Cardiac fibroblast (primary cell): ENCODE measurements at places on chromosomes 5 and 9.

DNA sequence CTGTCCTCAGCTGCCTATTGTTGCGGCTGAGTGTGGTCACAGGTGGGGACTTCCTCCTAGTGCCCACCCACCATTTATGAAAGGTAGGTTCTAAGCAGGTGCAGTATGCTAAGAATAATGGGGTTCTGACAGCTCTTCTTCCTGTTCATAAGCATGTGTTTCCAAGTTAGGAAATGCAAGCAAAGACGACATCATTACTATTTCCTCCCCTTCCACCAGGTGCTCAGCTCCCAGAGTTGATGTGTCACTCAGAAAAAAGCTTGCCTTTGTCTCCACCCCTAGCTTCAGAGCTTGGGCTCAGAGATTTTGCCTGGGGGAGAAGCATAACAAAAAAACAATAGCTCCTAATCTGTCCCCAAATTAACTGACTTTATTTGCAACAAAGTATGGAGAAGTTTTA, 1076.7 kb downstream of the NR2F1-AS1 start:
- no peak for DNase-seq

GRCh38 chr5:167820101-167820990, 471.1 kb upstream of the WWC1 start:
- no peak for DNase-seq

GRCh38 chr5:135604056-135604455, 25.3 kb upstream of the CXCL14 start:
- no peak for DNase-seq

DNA sequence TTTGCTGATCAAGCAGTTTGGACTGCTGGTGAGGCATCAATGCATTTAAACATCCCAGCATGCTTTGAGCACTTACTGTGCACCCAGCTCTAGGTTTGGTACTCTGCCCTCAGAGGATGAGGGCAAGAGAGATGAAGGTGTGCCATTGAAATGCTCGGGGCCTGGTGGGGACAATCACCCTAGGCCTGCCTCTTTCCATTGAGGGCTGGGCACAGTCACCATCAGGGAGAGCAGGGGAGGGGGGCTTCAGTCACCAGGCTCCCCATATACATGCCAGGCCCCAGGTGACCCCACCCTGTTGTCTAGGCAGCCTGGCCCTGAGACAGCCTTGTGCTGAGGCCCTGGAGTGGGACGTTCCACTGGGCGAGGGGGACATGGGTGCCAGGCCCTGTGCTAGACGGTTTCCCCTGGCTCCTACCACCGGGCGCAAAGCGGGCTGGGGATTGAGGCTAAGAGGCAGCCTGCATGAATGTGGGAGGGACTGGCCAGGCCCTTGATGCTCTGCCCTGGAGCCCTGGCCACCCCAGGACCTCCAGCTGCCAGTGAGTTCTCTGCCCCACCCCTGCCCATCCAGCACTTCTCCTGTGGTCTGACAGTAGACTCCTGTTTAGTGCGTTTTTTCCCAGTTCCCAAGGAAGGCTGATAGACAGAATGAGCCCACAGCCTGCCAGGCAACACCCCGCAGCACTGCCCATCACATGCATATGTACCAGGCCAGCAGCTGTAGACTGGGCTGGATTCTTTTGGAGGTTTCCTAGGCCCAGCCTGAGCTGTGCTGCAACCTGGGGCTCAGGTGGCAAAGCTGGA, 18.9 kb downstream of the TCF7 start:
- no peak for DNase-seq

DNA sequence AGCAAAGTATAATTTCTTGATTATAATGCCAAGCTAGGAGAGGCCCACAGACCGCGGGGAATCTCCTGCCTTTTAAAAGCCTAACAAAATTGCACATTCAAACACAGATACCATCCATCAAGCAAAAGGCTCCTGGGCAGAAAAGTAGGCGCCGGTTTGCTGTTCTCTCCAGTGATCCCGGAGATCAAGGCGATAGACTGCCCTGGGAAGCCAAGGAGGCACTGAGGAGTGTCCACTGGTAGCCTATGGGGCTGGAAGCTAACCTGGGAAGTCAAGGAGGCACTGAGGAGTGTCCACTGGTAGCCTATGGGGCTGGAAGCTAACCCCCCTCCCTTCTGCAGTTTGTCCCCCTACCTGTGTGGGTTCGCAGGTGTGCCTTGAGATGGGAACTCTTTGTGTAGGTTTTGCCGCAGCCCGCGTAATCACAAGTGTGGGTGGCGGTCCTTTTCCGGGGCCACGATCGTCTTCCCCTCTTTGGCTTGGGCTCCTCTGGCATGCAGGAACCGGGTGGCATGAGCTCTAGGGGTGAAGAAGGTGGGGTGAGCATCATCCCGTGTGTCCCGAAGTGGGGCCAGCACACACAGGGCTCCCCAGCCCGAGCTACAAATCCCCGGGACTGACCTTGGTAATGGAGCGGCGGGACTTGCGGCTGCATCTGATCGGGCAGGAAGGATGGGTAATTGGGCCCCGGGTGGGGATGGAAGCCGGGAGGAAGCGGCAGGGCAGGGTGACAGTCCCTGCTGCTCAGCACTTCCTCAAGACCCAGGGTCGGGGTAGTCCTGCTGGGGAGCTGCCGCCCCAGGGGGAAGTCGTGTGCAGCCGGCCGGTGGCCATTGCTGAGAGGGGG, 2.7 kb downstream of the KLF4 start:
- DNase-seq = no peak

DNA sequence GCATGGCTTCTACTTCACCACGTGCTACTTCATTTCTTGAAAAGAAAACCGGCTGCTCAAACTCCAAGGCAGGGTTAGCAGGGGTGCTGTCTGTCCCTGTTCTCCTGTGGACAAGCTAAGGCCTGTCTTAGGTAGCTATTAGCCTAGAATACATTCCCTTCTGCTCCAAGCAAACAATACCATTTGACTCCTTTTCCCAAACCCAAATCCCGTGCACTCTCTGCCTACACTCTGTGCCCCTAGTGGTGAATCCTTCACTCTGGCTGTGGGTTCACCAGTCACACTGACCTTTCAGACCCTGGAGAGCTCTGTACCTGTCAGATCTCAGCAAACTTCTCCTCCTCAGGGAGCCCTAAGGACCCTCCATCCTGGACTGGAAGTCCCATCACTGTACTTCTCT, 211.6 kb downstream of the SLIT3 start:
- no peak for DNase-seq

DNA sequence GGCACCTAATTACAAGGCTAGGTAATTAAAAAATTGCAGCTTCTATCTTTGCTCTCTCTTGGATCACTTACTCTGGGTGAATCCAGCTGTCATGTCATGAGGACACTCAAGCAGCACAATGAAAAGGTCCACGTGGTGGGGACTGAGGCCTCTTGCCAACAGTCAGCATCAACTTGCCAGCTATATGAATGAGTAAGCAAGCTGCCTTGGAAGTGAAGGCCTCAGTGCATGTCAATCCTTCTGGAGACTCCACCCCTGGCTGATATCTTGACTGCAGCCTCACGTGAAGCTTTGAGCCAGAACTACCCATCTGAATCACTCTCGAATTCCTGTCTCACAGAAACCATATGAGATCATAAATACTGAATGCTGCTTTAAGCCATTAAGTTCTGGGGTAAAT, 140.5 kb downstream of the SNX18 start:
- peak; percentile 82 for DNase-seq

GRCh38 chr5:145792840-145793239, 42.3 kb downstream of the PRELID2 start:
- DNase-seq = no peak

DNA sequence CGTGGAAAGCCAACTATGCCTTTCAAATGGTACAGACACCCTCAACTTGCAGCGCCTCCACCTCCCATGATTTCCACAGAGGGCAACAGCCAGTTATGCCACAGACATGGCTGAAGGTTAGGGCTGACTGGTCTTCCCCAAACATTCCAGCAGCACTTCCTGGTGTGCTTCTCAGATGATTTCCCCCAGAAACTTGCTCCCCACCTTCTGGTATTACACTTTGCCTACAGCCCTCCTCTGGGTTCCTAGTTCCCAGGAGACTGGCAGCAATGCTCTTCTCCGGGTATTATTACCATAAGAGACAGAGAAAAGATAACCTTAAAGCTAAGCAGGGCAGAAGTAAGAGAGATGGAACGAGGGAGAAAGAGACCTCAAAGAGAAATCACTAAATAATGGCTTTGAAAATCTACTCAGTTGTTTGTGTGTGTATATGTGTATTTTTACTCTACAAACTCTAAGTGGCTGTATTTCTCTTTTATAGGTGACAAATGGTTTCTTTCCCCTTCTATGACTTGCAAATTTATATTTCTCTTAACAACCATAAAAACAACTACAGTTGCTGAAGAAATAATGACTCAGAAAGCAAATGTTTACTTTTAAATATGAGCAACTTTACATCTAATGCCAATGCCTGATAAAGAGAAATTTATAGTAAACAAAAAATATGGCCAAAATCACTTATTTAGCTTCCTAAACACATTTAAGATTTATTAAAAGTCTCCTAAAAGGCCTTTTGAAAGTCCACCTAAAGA, 133.8 kb downstream of the PDE4D start:
- peak; percentile 54 for DNase-seq

DNA sequence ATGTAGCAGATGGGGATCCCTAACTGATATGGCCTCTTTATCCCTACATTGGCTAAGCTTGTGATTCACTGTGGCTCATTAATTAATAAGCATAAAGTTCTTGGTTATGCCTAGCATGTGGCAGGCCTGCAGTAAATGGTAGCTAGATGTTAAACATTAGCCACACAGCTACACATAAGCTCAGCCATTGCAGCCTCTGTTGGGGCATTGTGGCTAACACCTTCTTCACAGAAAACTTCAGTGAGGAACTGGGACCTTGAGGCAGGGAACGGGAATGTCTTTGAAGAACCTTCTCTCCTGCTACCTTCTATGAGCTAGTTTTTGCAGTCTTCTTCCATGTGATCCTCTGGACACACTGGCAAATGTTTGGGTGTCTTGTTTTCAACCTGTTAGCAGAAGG, 338.2 kb downstream of the NTRK2 start:
- no peak for DNase-seq

- peak; percentile 47 for DNase-seq
These were observed 2.5 kb downstream of the ACER2 start for GRCh38 chr9:19411316-19411715.

- DNase-seq = peak; percentile 99
These were observed 54.1 kb upstream of the ABL1 start for GRCh38 chr9:130780865-130781504.

DNA sequence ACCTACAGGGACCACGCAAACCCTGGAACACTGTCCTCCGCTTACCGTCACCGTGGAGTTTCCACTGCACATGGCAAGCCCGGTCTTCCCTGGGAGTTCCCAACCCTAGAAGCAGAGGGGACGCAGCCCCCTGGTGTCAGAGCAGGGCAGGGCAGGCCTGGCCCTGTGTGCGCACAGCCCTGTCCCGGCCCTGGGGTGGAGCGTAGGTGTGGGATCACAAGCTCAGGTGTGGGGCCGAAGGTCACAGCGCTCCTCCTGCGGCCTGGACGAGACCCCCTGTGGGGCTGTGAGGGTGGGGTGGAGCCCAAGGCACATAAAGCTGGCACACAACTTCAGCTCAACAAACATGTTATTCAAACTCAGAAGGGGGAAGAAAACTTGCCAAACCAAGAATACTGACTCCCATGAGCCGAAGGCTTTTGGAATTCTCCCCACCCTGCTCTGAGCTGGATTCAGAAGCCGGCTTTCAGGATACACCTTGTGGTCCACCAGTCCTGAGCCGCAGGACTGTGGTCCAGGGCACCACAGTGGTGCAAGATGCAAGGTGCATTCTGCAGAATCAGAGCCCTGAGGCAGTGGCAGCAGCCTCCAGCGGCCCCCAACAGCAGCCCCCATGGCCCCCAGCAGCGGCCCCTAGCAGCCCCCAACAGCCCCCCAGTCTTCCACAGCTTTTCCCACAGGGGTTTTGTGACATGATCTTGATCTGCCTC, 11.8 kb upstream of the EXOC3 start:
- peak; percentile 59 for DNase-seq

- DNase-seq = no peak
These were observed 88.7 kb downstream of the CFAP90 start for GRCh38 chr5:7762267-7762666.

- DNase-seq = peak; percentile 27
These were observed 81.7 kb upstream of the ZBTB43 start for GRCh38 chr9:126722922-126723806.

GRCh38 chr5:113293975-113294310, 140.8 kb downstream of the TSSK1B start:
- peak; percentile 45 for DNase-seq

DNA sequence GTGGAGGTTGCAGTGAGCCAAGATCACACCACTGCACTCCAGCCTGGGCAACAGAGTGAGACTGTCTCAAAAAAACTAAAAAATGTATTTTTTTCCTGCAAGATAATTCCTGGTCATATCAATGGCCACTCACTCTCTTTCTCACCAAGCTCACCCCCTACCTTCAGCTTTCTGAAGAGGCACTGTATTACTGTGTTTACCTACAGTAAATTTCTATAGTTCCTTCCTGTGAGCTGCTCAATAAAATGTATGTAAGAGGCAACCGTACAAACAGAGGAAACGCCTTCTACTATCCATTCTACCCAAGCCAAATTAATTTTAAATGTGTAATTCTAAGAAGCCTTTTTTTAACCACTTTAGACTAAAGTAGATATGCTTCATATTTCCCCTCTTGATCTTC, 929.3 kb upstream of the DMAC1 start:
- DNase-seq = no peak

DNA sequence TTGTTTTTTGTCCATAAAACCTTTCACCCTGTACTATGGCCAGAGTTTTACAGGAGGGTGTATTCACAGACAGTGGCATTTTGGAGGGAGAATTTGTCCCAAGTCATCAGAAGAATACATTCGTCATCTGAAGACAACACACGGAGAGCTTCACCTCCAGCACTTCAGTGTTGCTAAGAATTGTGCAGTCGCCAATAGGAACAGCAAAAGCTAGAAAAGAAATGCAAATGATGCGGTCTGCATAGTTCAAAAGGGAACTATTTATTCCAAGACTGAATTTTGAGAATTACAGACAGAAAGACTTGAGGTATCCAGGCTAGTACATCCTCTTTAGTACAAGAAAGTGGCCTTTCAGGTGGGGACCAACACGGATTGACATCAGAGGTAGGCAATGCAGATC, 399.2 kb upstream of the KIF2A start:
- no peak for DNase-seq

- no peak for DNase-seq
These were observed 2370.8 kb upstream of the WWC1 start for GRCh38 chr5:165920655-165921054.

DNA sequence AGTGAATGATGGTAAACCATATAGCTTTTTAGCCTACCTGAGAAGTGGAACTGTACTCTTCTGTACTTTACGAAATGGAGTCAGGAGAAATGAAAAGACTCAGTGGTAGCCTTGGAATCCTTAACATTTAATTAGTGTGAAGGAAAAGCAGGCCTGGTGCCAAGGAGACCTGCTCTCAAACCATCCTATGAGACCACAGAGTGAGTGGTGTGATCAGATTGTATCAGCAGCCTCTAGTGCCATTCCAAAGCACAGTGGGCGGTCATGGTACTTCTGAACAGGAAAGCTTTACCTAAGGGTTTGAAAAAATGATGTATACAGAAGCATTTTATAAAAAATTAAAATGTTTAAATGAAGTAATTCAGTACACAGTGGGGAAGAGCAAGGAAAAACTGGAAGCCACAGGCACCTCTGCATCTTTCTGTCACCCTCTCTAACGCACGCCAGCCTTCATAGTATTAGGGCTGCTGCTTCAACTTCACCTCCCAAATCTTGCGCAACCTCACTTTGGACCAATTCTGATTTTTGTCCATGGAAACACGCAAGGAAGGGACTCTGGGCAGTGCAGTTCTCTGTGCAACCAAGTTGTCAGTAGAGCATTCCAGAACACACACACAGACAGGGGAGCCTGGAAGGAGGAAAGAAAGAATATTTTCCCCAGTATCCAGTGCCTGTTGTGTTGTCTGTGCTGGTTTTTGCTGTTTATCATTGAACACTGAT, 203.7 kb downstream of the SH3GL2 start:
- DNase-seq = no peak
